ENCODE measurements at places on chromosomes 6 and 20.
A peak's percentile ranks its signal among the peaks of the same experiment; 100 is the strongest.

DNA sequence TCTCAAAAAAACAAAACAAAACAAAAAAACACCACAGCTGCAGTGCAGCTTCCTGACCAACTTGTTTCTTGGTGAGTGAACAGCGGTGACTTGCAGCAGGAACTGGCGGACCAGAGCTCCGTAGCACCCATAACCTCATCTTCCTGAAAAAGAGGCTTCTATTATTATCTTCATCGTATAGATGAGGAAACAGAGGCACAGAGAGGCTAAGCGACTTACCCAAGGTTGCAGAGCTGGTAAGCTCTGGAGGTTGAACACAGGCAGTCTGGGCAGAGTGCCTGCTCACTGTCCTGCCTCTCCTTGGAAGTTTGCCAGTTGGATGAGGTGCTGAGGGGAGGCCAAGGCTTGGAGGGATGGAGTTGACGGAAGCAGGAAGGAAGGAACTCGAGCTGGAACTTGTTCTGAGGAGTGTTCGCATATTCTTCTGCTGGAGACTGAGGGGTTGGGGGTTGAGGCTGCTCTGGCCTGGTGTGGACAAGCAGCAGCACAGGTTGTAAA lies 47.9 kb upstream of the CCDC167 start:
- DNase-seq: no peak

DNA sequence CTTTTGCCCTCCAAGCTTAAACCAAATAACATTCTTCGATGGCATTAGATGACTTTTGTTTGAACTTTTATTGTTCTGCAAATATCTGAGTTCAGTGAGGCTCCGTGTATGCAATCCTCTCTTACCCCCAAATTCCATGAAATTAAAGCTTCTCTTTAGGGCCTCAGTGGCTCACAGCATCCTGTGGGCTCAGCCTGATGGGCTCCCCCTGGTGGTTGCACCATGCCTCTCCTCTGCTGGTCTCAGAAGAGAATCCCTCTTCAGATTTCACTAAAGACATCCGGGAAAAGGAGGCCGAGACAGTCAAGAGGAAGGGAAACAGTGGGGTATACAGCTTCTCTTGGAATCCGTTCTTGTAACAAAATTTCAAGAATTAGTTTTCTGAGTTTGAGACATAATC lies 331.6 kb upstream of the NT5E start:
- DNase-seq: no peak

DNA sequence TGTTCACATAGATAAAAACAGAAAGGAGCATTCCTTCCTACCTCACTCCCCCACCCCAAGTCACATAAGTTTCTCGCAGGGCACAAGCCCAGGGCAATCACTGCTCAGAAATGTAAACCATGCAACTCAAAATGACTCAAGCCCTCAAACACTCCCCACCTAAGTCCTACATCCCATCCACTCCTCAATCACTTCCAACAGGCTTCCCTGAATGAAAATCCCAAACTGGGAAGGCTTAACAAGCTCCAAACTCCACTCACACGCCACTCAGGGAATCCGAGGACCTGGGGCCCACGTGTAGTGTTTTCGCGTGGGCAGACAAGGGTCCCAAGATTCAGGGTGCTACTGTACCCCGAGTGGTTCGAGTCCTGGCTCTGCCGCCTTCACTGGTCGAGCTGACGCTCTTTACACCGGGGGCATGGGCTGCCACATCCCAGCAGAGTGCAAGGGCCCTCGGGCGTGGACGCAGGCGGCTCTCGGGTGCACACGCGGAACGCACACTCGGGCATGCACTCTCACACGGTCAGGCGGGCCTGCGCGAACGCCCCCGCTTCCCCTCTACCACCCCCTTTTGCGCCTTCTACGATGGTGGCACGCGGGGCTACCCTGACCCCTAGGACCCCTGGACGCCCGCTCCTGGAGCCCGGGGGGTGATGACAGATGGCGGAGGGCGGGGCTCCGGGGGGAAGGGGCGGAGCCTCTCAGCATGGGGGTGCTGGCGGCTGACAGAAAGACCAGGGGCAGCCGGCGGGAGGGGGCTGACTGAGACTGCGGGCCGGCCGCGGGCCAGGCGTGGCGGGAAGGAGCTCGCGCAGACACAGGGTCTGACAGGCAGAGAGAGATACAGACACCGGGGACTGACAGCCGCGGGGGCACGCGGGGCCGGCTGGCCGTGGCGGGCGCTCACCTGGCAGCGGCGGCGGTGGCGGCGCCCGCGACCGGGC lies 657 bp downstream of the ZHX3 start:
- DNase-seq: peak; percentile 87

DNA sequence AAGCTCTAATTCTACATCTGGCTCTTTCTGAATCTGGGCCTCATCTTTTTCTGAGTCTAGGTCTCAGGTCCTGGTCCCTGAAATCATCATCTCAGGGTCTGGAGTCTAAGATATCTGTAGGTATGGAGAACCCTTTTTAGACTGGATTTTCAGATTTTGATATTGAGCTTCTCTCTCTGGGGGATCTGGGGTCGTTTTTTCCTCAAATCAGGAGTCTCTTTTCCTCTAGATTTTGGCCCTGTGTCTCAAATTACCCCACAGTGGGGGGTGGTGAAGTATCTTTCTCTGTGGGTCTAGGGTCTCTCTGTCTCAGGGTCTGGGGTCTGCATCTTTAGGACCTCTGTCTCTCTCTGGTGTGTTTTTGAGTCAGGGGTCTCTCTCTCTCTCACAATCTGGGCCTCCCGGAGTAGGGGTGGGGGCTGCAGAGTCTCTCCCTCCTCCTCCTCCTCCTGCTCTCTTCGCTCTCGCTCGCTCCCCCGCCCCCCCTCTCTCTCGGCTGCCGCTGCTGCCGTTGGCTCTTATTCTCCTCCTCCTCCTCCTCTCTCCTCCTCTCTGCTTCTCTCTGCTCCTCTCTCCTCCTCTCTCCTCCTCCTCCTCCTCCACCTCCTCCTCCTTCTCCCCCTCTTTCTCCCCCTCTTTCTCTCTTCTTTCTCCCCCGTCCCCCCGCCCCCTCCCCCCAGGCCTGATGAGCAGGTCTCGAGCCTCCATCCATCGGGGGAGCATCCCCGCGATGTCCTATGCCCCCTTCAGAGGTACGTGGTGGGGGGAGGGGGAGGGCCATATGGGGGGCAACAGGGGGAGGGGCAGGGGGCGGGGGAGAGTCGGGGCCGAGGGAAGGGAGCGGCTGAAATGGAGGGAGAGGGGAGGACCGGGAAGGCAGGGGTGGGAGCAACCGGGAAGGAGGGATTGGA lies at the start of gene SYNGAP1:
Gene SYNGAP1, plus strand, starts transcription at position 486 of the 911 bp plus-strand sequence. Its CDS starts 200 bp downstream, at position 686.
- peak; percentile 82 for DNase-seq

GRCh38 chr6:56864171-56864616 lies 90.7 kb upstream of the BEND6 start:
- DNase-seq: peak; percentile 31

DNA sequence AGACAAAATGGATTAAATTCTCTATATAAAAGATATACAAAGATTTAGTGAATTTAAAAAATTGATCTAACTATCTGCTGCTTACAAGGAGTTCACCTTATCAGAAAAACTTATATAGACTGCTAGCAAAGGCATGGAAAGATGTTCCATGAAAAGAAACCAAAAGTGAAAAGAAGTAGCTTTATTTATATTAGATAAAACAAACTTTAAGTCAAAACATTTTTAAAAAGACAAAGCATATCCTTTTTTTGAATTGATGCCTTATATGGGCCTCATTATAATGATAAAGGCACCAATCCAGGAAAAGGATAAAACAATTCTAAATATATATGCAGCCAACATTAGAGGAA lies 334.2 kb downstream of the MEI4 start:
- no peak for DNase-seq

GRCh38 chr20:35274172-35275092 lies 3.5 kb downstream of the MMP24OS start:
- no peak for DNase-seq

DNA sequence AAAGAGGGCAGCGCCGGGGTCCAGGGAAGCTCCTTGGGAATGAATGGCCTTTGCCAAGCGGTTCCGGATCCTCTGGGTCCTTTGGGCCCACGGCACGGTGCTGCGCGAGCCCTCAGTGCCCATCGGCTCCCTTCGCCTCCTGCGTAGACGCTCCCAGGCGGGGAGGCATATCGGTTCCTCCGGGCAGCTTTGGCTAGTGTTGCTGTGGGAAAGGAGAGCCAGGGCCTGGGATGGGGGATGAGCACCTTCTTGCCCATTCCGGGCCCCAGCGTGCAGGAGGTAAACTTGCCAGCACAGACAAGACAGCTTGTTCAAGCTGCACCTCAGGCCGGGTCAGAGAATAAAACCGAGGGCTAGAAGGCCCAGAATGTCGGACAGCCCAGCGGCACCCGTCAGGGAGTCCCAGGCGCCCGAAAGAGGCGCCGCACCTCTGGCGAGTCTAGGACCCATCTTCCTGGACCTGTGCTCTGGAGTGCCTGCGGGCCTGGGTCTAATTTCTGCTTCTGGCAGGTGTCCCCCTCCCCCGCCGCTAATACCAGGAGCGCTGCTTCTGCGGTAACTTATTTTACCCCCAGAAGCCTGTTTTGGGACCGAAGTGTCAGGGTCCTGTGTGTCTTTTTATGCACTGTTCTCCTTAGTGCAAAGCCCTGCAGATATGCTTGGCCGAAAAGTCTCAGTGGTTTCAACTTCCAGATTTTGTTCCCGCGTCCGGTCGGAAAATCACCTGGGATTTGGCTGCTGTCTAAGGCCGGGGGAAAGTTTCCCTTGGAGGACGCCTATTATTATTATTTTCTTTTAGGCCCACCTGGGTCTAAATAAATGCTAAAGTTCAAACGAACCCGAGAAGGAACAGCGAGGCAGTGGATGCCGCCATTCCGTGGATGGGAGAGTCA lies 1.7 kb upstream of the TFAP2C start:
- no peak for DNase-seq

DNA sequence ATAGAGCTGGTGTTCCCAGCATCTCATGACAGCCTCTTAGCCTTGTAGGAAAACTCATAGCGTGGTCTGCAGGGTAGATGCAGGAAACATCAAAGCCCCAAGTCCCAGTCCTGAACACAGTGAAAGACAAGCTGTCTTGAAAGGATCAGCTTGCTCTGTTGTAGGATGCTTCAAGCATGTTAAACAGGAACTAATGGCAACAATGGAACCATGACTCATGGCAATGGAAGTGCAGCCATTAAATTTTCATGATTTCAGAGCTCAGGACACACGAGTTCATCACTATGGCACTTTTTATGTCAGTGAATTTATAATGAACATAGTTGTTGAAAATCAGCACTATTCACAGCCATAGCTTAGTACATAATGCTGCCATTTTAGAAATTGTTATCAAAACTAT lies 367.7 kb downstream of the KIF16B start:
- DNase-seq: no peak

GRCh38 chr6:12814015-12814414 lies 97.4 kb downstream of the PHACTR1 start:
- no peak for DNase-seq

DNA sequence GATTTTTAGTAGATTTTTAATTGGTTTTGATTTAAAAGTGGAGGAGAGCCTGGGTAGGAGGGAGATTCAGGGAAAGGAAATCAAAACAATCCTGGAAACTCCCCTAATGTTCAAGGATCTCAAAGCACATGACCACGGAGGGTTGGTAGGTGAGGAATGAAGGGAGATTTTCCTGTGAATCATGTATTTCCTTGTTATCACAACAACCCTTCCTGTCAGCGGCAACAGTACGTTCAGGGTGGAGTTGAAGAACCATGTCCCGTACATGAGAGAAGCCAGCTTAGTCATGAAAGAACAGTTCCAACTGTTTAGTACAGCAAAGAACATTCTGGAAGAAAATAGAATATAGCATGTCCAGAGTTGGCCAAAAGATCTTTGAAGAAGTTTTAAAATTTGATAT lies 79.4 kb upstream of the SCAF8 start:
- DNase-seq: peak; percentile 53

DNA sequence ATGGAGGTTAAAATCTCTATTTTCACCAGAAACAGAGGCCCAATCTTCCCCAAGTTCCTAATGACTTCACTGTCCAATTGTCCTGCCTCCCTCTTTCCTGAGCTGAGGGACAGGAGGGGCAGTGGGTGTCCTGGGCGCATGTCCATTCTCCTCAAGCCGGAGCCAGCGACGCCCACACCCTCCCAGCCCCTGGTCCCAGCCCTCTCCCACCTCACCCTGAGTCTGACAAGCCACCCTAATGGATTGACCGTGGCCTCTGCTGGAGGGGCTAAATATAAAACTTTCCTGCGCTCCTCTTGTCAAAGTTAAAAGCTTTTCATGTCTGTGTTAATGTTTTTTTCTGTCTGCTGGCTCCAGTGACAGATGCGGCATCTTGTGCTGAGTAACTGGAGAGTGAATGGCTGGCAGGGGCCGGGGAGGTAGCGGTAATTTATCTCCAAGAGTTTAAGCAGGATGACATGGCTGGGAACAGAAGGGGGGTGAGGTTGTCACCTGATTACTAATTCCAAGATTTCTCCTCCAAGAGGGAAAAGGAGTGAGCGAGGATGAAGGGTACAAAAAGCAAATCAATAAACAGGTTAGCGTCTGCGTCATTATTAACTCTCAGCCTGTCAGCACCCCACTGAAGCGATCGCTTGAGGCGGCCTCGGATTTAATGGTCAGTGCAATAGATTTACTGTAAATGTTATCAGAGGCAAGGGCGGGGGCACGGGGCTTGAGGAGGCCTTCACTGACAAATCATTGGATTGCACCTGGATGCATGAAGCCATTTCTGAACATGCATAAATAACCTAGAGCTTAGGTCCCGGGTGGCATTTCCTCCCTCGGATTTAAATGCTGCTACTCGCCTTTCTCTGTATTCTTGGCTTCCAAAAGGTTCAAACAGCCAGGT lies 118.1 kb upstream of the MAFB start:
- no peak for DNase-seq

GRCh38 chr20:59064214-59064722 lies 21.7 kb upstream of the PRELID3B start:
- DNase-seq: no peak

DNA sequence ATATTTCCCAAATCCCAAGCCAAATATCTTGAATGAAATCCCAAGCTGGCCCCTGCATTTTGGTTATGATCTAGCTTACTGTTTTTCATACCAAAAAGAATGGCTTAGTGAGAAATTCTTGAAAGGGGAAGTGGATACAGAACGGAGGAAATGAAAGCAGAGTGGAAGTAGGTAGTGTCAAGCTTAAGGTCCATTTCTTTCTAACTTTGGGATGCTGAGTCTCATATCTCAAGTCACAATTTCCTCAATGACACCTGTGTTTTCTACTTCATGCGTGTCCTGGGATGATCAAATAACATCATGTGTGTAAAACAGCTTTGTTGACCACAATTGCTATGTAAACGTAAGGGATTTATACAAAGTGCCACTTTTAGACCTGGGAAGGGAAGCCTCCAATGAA lies 238.8 kb upstream of the SLC35B3 start:
- DNase-seq: no peak

DNA sequence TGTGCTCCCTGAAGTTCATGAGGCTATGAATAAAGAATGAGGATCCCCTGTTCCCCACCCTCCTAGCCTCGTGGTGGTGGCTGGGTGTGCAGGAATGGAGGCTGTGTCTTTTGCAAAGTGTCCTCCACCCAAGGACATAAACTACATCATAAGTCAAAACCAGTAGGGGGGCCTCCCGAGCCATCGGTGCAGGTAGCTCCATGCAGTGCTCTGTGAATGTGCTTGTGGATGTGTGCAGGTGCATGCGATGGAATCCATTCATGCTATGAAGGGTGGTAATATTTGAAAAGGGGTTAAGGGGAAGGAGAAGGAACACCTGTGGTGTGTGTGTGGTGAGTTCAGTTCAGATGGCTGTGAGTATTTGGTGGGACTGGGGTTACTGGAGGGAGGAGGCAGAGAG lies 197.3 kb downstream of the NRN1 start:
- no peak for DNase-seq

GRCh38 chr20:45948261-45948733 lies 13.8 kb downstream of the PCIF1 start:
- no peak for DNase-seq

GRCh38 chr20:17471606-17472187 lies 59.5 kb downstream of the BFSP1 start:
- no peak for DNase-seq

GRCh38 chr20:21707999-21708737 lies 2.7 kb downstream of the PAX1 start:
- no peak for DNase-seq

All from adipocyte (in vitro differentiated cells).